ENCODE measurements at places on chromosomes 2 and 18. TPM values are rescaled to one million over a fixed set of nuclear protein-coding genes. Genes with fewer than 3 reads are reported as not detected.

CCDC74A gene
- total RNA-seq, result 19.8 TPM

SPDYA gene
- total RNA-seq, result not detected

NTSR2 gene
- not detected for total RNA-seq

METTL8 gene
- 36.3 TPM for total RNA-seq

IER3IP1 gene
- 15.9 TPM for total RNA-seq

ACSL3 gene
- total RNA-seq, result 94.0 TPM

GAREM2 gene
- total RNA-seq, result 3.4 TPM

TFCP2L1 gene
- not detected for total RNA-seq

Data from glomerular endothelial cell (primary cell).